ENCODE measurements at places on chromosomes 4 and X.

DNA sequence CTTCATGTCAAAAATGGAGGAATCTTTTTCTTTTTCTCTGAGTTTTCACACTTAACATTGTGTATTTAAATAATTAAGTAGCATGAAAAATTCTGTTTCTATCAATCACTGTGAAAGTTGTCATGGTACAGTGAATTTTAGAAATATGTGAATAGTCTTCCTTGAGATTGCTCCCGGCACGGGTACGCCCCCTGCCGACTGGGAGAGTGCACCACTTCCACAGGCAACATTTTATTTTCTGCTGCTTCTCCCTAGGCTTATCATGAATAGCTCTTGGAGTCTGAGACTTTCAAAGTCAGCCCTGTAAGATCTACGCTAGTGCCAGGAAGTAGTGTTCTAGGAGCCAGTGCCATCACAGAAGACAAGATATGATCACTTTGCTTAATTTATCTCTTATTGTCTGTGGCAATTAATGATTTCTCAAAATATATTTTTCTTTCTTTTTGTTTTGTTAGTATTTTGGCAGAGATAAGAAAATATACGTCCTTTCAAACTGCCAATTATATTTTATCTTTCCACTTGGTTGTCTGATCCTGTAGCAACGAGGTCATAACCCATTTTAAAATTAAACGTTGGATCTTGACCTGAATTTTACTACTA, 763.8 kb upstream of the AADAT start:
- ATAC-seq: no peak

DNA sequence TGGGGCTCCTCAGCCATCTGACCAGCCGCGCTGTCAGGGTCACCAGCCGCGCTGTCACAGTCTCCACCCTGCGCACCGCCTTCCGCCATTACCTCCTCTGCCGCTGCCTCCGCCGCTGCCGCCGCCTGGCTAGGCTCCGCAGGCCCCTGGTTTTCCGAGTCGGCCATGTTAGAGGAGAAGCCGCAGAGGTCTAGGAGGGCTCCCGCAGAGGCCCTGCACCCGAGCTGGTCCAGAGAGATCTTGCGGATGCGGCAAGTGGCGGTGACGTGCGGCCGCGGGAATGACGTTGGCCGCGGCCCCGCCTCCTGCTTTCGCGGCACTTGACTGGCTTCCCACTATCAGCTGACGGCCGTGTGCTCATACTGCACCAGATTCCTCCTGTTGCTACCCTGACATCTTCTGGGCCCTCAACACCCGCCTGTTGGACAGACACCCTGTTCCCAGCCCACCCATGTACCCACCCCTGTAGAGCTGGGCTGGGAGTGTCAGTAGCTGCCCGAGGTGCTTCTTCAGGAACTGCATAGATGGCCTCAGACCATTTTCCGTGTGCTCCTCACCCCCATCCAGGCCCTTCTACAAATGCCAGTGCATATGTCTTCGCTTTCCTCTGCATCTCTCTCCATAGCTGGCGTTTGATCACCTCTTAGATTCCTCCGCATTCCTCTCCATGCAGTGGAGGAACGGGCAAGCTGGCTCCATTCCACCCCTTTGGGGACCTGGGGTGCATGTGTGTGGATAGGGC, at the start of gene NAP1L5:
NAP1L5 (minus strand) TSS at position 242 of the 742 bp plus-strand sequence; CDS start at position 167, 75 bp downstream.
- peak; percentile 90 for ATAC-seq

- ATAC-seq: no peak
Measured at GRCh38 chr4:169443748-169444147, 168.6 kb downstream of the NEK1 start.

GRCh38 chr4:3656416-3657356, 109.5 kb upstream of the ADRA2C start:
- no peak for ATAC-seq

DNA sequence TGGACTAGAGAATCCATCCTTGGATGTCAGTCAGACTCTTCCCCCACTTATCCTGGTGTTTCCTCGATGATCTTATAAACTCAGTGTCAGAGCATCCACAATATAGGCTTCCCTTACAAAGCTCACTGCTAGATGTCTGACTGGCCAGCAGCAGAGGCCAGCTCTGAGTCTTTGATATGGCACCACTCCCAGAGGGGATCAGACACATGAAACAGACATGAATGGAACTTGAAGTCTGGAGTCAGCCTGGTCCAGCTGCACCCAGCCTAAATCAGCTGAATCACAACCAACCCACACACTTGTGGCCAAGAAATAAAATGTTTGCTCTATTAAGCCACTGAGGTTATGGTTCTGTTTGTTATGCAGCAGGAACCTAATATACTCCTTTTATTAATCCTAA, 129.6 kb upstream of the MED14 start:
- ATAC-seq: no peak

DNA sequence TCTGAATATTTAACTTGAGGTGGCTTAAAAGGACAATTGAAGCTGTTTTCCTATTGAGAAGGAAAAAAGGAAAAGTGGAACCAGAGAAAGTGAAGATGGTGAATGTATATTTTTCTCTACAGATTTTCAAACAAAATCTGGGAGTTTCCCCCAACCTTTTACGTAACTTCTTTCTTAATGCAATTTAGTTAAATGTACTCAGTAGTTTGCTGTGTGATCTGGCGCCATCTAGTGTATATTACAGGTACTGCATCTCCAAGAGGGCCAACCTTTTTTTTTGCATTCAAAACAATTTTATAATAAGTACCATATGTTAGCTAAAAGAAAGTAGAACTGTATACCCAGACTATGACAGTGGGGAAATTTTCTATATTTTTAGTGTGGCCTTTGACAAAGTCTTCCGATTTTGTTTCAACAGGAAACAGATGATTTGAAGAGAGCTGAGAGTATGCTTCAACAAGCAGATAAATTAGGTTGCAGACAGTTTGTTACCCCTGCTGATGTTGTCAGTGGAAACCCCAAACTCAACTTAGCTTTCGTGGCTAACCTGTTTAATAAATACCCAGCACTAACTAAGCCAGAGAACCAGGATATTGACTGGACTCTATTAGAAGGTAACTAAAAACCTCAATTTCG, 82.0 kb downstream of the PLS3 start:
- ATAC-seq: no peak

DNA sequence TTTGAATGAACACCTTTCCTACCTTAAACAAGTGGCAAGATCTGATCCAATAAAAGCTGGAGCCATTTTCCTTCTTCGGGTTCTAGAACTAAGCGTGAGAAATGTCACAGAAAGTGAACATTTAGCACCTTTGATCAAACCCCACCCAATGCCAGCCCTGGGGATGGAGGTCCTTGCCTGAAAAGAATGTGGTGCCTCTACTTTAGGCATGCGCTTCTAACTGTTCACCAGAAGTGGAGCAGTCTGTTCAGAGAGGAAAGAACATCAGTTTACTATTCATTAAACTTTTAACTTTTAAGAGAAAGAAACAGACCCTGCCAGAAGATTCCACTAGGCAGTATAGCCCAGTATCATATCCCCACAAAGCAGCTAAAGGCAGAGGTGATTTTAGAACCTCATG, 75.9 kb downstream of the INTS12 start:
- no peak for ATAC-seq

- ATAC-seq: no peak
Measured at GRCh38 chr4:183576701-183577404, 72.0 kb downstream of the ING2 start.

DNA sequence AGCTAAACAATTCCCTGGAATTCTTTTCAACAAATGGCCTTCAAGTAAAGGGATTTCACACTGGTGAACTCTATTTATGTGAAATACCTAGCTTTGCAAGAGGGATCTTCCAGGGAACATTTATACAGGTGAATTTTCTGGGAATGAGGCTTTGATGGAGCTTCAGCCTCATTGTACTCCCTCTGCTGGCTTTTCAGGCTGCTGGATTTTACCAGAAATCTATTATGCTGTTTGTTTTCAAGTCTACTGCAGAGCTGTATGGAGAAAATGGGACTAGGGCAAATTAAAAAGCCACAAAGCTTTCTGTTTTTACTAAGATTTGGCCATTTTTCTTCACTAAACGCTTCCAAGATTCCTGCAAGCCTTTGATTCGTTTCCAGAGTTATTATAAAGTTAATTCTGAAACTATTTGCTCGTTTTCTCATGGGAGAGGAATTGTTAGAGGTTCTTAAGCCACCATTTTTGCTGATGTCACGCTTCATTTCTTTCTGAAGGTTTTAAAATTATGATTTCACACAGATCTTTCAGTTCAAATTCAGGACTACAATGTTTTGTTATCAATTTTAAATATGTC, 31.6 kb downstream of the KDM6A start:
- no peak for ATAC-seq

DNA sequence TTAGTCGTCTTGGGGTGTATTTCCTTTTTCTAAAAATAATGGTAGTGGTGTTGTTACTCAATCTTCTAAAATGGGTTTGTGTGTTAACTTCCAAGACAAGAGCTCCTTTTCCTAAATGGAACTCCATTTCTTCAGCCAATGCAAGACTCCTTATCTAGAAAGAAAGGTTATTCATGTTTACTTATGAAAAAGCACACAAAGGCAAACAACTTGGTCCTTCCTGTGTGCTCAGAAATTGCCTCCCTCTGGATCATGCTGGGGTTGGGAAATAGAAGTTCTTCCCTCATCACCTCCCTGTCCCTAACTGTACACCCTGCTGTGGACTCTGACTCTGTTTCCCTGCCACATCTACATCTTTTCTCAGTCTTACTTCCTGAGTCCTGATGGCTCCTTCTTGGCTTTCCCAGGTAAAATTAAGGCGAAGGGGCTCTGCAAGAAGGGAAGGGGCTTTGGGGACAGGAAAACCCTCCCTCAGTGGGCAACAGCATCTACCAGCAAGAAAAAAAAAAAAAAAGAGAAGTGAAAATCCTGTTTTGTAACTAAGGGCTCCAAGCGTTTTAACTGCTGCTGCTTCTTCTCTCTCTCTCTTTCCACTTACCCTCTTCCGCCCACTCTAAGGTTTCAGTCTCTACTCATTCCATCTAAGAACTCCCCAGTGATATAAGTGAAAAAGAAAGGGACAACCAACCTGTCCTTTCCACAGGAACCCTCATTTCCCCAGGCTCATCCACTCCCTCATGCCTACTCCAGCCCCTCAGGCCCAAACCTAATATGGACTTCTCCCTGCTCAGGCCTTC, 19.8 kb upstream of the TASL start:
- no peak for ATAC-seq

- no peak for ATAC-seq
Measured at GRCh38 chr4:6578221-6578620, 3.2 kb downstream of the MAN2B2 start.

DNA sequence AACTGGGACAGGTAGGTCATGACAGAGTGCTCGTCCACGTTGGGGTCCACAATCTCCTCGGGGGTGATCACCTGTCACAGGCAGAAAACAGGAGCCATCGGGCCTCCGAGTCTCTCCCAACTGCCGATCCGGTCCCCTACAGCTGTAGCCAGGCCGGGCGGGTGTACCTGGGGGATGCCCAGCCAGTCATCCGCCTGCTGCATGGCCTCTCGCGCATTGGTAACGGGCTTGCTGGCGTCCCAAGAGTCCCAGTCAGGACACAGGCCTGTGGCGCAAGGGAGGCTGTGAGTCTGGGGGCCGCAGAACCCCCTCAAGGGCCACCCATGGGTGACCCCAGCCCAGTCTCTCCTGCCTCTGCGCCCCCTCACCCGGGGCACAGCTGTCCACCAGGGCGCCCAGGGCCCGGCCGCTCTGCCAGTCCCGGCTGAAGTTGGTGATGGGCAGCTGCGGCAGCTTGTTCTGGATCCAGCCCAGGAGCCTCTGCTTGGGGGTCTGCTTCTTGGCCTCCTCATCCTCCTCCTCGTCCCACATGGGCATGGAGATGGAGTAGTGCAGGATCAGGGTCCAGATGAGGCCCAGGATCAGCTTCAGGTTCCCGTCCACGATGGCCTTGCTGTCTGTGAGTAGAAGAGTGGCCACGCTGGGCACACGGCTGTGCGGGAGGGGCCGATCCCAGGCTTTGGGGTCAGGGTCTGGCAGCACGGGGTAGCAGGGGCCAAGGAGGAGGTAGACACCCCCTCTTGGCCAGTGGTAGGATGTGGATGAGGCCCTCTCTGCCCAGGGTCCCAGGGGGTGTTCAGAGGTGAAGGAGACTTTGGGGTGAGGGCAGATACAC, 6.7 kb downstream of the FLNA start:
- ATAC-seq: no peak

DNA sequence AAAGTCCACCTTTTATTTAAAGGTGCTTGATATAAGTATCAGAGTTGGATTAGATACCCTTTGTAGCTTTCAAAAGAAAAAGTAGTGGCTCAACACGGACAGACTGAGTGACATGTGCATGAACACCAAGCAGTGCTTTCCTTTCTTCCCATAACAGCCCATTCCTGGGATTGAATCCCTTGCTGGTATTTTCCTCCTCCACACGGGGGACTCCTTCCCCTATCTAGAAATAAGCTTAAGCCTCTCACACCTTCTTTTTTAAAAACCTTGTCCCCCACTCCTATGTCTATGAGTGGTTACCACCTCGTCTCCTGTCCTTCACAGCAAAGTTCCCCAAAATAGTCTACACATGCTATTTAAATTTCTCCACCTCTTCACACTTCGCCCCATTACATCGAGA, 5.1 kb downstream of the AP1S2 start:
- ATAC-seq: no peak

- no peak for ATAC-seq
Measured at GRCh38 chr4:42671431-42672194, 14.7 kb upstream of the ATP8A1 start.

- no peak for ATAC-seq
Measured at GRCh38 chr4:16860516-16860915, 37.9 kb downstream of the LDB2 start.

DNA sequence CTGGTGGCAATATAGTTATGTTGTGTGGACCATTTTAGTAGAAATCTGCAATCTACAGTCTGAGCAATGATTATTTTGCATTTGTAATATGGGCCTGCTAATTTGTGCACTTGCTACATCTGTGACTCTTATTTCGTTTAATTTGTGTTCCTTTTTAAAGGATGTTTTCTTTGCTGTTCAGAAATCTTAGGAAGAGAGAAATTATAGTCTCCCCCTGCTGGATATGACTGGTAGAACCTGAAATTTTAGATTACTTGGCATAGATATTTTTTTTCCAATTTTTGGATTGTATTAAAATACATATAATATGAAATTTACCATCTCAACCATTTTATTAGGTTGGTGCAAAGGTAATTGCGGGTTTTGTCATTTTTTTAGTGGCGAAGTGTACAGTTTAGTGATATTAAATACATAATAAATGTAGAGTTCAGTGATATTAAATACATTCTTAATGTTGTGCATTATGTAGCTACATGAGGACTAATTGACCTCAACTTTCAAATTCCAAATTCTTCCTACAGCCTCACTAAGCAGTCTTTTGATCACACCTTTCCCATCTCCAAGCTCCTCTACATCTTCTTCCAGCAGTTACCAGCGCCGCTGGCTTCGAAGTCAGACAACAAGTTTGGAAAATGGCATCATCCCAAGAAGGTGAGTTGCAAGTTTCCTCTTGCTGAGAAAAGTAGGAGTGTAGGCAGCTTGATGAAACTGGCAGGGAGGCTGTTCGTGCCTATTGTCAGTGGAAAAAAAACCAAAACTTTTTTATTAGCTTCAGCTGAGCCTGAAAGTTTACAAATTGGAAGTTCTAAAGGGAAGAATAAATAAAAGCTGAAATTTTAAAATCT, 82.2 kb downstream of the FNIP2 start:
- no peak for ATAC-seq

Data from gastroesophageal sphincter (tissue), 4 donors.